ENCODE measurements at places on chromosomes 1 and 21.
A peak's percentile ranks its signal among the peaks of the same experiment; 100 is the strongest.

- no peak for DNase-seq
These were observed 16.7 kb downstream of the HSD11B1 start for GRCh38 chr1:209721323-209721722.

GRCh38 chr1:175200678-175201521, 8.3 kb upstream of the KIAA0040 start:
- peak; percentile 87 for DNase-seq

DNA sequence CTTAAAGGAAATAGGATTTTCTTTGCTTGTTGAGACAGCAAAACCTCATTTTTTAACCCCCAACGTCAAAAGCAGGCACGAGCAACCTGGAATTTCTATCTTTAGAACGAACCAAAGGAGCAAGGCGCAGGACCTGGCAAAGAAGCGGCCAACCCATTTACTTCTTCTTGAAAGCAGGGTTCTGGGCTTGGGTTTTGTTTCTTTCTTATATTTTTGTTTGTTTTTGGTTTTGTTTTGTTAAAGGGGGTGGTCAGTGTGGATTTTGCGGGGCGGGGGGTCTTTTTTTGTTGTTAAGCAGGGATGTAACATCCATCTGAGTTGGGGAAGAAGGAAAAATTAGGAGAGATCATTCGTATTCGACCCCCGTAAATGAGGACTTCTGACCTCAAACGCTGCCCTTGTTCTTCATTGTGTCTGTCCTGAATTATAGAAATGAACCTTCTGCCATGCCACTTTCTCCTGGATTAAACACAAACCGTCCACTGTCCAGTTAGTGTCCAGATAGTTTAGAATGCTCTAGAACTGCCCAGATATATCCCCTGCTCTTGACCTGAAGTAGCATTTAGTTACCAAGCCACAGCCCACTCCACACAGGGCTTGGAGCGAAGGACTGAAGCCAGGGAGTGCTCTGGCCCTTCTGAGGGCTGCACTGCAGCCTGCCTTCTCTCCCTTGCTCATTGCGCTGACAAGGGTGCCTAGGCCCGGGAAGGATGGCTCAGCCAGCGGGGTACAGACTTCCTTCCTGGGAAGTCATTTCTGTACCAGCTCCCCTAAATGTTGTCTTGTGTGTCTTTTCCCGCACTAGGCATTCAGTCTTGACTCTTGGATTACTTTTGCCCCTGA, 909 bp upstream of the APP start:
- DNase-seq, result no peak

DNA sequence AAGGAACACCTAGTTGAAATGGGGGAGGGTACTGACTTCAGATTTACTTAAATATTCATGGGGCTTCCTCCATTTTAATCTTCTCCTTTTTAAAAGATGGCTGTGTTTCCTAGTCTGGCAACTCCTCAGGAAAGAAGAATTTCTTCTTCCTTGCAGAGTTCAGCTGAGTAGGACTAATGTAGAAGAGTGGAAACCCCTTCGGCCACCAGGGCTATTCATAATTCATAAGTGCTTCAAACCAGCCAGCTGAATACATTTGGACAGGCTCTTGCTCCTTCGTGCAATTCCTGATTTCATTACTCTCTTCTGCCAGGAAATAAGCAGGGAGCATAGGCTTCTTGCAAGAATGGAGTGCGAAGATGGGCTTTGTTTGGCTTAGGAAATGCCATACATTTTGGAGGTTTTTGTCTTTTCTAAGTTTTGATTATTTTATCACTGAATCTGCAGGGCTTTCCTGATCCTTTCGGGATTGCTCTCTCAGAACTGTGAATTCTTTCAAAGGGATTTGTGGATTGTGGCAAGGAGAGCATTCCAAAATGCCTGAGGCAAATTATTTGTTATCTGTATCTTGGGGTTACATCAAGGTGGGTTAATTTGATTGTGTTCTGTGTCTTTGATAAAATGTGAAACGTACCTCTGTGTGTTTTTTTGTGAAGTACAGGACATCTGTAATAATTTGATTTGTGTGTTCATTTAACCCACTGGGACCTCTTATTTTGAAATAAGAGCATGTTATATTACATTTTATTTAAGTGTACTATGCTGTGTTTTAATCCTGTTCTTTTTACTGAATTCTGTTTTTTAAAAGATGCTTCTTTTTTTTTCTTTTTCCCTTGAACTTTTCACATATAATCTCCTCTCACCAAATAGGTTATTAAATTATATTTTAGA, 179.4 kb upstream of the SGIP1 start:
- DNase-seq, result no peak

DNA sequence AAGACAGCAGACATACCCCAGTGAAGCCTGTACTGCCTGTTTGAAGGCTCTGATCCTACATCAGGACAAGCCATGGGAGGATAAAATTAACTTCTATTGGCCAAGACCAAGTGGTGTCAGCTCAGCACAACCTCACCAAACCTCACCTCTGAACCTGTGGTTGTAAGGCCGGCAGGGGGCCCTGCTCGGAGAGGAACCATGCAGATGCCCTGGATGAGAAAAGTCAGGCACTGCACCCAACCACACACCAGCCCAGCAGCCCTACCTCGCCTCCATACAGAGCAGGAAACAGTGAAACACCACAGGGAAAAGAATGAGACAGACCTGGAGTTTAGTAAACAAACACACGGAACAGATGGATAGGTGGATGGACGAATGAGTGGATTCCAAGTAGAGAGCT, 70.0 kb upstream of the PAX7 start:
- DNase-seq, result no peak

DNA sequence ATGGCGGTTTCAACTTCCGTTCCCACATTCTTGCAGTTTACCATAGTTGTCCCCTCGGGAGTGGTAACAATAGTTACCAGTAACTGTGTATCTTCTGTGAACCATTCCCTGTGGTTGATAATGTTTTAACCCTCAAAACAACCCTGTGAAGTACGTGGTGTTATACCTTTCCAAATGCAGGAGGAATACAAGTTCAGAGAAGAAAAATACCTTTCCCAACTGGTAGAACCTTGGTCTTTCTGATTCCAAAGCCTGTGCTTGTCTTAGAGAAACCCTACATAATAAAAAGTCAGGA, 789 bp downstream of the BTF3L4 start:
- peak; percentile 21 for DNase-seq

GRCh38 chr21:34640858-34641257, 25.9 kb upstream of the RCAN1 start:
- peak; percentile 34 for DNase-seq

DNA sequence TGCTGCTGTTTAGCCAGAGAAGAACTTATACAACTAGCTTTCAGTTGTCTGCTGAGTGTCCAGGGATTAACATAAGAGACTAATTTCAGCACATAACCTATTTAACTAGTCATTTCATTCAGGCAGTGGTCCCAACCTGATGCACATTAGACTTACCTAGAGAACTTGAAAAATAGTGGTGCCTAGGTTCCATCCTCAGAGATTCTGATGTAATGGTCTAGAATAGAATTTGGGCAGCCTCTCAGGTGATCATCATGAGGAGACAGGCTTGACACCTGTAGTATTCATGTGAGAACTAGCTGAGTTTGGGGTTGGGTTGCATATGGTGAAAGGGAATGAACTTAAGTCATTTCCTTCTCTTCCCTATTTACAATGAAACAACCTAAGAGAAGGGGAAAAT, 24.8 kb downstream of the CNST start:
- DNase-seq, result no peak

DNA sequence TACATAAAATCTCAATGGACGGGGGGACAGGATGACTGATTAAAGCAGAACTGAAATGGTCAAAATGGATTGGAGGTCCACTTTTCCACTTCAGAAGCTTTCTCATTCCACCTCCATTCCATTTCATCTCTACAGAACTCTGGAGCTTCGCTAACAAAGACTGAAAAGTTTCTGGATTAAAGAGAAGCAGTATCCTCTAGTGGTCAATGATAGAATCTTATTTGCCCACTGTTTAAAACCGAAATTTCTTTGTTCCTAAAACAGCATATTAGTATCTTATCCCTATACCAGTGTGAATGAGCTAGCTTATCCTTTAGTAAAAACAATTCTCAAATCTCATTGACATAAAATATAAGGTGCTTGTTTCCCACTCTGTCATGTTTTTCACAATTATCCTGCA, 890.6 kb downstream of the KCNT2 start:
- no peak for DNase-seq

- DNase-seq, result no peak
These were observed 5.5 kb upstream of the MMP23B start for GRCh38 chr1:1626207-1627141.

GRCh38 chr1:247548092-247548491, 842 bp upstream of the GCSAML start:
- DNase-seq, result no peak

GRCh38 chr1:207748737-207749528, 2.9 kb upstream of the CD46 start:
- no peak for DNase-seq

DNA sequence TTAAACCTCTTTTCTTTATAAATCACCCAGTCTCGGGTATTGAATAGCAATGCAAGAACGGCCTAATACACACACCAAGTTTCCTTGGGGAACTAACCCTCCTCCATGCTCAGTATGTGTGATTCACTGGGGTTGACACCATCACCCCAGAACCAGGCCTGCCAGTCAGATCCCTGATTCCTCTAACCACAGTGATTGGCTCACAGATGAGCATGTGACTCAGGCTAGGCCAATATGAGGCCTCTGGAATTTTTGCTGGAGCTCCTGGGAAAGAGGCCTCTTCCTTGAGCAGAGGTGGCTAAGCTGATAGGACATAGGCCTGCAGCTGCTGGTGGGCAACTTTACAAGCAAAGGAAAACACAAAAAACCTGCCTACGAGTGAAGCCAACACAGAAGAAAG, 74.7 kb upstream of the ZBTB40 start:
- DNase-seq, result no peak
